Left cardiac atrium (tissue), 4 donors: ENCODE measurements at places on chromosomes 2 and 18. TPM values are rescaled to one million over a fixed set of nuclear protein-coding genes. Genes with fewer than 3 reads are reported as not detected.

Gene GALNT13
- total RNA-seq: 3.2 TPM

DNA sequence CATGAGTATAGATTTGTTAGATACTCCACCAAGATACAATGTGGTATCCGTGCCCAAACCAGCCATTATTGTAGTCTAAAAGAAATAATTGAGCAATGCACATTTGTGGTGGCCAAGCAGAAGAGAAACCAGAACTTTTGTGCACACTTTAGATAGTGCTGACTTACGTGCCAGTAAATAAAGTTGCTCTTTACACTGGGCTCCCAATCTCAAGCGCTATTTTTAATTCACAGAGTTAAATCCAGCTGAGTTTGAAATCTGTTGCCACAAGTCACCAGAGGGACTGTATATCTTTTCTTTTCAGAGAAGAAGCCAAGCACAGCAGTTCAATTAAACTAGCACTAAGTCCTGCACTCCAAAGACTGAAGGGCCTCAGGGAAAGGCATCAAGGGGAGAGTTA lies 680.4 kb downstream of the TDRD15 start:
- DNase-seq: no peak

DNA sequence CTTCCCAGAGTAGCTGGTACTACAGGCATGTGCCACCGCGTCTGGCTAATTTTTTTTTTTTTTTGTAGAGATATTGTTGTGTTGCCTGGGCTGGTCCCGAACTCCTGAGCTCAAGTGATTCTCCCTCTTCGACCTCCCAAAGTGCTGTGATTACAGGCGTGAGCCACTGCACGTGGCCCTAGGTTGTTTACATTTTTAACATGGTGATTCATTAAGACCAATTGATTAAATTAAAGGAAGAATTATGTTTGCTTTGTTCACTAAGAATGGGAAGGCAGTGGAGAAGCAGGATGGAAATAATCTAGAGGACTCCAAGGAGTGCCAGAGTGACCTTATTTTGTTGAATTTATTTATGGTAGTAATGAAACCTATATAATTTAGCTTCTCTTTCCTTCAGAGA lies 7.5 kb downstream of the LCLAT1 start:
- no peak for DNase-seq

Gene FAM237A
- total RNA-seq: not detected

Gene ZNF519
- total RNA-seq: 3.2 TPM

DNA sequence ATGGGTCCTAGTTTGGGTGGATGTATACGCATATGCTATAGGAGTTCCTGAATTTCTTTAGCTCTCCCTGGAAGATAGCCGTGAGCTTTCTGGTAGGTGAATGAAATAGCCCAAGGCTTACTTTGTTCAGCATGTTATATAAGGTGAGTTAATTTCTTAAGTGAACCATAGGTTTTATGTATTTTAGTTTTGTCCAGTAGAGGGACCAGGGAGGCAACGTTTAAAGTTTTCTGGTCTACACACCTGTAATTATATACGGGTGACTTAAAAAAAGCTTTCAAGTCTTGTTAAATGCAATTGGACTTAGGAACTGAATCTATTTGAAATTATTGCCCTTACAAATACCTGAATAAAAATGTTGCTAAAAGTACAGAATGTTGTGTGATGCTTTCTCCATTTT lies 402.5 kb upstream of the DDX18 start:
- no peak for DNase-seq
